ENCODE measurements at places on chromosomes 1 and 21.

GRCh38 chr1:224558904-224559303, 57.2 kb upstream of the CNIH3 start:
- no peak for DNase-seq

DNA sequence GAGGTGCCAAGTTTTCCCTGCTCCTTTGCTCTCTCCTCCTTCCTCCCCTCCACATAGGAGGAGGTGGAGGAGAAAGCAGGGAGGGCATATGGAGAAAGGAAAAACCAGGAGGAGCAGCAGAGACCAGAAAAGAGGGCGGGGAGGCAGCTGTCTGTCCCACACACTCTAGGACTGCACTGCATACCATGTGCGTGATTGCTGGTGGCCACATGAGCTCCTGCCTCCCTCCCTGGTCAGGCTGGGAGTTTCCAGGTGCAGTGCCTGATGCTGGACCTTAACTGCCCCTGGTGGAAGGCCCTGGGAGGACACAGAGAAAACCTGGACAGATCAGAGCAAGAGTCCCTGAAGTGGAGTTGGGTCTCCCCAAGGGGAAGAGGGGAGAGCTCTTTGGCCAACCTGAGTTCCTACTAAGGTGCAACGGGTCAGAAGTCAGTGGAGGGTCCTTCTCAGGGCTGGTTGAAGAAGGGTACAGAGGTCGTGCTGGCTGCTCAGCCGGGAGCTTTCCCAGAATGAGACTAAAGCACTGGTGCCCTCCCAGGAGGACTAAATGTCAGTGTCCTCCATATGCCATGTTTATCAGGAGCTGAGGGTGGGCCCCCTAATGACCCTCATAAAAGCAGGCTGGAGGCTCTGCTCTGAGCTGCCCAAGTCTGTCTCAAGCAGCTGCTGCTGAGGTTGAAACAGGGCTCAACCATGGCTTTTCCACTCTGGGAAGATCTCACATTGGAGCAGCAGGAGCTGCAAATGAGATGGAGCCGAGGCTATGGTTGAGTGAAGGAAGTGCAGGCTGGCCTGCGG, 3.5 kb upstream of the LGR6 start:
- no peak for DNase-seq

DNA sequence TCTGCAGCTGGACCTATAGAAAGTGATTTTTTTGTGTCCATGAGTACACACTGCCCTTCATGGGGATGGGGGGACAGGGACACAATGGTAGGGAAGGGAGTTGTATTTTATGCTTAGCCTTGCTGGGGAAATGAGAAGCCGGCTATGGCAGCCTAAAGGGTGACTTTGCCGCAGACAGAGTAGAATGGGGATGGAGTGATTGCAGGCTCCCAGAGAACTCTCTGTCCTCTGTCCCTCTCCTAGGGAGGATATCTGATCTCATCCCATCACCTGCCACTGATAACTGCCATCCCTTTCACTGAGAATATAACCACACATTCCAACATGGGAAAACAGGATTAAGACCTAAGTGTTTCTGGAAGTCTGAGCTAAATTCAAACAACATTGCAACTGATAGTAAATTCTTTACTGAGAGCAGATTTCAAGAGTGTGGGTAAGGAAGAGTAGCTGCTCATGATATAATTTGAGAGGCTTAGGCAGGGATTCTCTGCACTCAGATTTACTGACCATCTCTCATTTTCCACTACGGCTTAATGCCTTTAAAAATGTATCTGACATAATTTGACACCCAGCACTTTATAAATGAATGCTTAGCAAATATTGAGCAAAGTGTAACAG, 13.9 kb downstream of the SH2D1B start:
- no peak for DNase-seq

DNA sequence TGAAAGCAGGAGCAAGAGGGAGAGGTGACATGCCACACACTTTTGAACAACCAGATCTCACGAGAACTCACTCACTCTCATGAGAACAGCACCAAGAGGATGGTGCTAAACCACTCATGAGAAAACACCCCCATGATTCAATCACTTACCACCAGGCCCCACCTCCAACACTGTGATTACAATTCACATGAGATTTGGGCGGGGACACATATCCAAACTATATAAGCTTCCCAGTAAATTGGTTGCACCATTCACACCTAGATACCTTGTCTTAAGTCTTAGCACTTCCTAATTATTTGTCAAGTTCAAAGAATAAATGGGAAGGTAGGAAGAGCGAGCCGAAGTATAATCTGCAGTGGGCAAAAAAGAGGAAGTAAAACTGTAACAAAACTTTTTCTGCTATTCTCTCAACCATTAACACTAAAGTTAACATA, 34.3 kb downstream of the AMY1C start:
- DNase-seq, result no peak

- no peak for DNase-seq
Observed at GRCh38 chr1:162366149-162366548, 10.5 kb downstream of the SPATA46 start.

DNA sequence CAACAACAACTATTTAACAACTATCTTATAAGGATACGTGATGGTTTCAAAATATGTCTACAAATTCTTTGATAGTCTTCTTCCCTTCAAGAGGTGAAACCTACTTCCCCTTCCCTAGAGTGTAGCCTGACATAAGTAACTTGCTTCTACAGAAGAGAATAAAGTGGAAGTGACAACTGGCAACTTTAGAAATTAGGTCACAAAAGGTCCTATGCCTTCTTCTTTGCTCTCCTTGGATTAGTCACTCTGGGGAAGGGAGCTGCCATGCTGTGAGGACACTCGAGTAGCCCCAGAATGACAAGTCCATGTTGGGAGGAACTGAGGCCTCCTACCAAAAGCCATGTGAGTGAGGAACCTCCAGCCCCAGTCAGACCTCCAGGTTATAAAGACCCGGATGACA, 19.2 kb downstream of the EFCAB14 start:
- DNase-seq, result no peak

- DNase-seq, result no peak
Observed at GRCh38 chr1:90671251-90671650, 45.9 kb downstream of the BARHL2 start.
